NCI-H524 treated with DMSO at 0.1 percent for 48 hours (cell line): ENCODE measurements at places on chromosomes 12 and 14.

DNA sequence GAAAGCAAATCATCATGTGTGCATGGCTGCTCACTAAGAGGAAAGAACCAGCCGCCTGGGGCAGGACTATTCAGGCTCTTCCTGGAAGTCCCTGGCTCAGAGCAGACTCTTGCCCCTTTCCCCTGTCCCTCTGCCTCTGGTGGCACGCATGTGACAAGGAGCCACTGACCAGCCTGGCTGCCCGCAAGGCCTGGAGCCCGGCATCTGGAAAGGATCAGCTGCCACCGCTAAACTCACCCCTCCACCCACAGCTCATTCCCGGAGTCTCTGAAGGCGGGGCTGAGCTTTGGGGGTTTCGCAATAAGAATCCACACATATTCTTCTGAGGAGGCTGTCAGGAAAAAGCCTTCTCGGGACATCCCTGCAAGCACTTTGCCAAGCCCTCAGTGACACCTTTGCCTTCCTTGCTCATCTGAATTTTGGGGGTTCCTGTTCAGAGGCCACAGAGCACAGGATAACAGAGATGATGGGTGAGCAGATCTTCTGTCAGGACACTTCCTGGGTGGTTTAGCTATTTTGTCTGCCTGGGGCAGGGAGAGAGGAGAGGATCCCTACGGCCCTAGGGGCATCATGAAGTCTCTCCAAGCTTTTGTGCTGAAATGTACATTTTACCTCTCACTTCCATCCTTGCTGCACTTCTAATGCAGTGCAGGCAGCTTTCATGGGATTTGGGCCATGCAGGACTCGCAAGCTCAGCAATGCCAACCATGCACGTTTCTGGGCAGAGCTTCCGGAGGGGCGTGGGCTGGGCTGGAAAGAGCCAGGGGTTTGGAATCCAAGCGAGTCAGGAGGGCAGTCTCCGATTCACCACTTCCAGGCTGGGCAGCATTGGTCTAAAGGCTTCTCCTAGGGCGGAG, 124.8 kb upstream of the MAP1LC3B2 start:
- DNase-seq, result no peak

GRCh38 chr14:23933108-23933741, 20.3 kb upstream of the DHRS4 start:
- no peak for DNase-seq

DNA sequence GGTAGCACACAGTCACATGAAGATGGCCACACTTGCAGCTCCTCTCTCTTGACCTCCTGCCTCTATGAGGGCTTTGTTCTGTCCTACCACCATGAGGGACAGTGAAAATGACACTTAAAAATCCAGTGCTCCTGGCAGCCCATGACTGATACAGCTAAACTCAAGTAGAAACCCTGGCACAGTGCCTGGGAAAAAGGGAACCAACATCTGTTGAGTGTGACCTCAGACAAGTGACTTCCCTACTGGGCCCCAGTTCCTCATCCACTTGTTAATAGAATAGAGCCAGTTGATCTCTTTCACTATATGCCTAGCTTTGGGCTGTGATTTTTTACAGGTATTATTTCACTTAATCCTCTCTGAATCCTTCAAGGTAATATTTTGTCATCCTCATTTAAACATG, 4.8 kb downstream of the GUCY2C start:
- peak; percentile 52 for DNase-seq

DNA sequence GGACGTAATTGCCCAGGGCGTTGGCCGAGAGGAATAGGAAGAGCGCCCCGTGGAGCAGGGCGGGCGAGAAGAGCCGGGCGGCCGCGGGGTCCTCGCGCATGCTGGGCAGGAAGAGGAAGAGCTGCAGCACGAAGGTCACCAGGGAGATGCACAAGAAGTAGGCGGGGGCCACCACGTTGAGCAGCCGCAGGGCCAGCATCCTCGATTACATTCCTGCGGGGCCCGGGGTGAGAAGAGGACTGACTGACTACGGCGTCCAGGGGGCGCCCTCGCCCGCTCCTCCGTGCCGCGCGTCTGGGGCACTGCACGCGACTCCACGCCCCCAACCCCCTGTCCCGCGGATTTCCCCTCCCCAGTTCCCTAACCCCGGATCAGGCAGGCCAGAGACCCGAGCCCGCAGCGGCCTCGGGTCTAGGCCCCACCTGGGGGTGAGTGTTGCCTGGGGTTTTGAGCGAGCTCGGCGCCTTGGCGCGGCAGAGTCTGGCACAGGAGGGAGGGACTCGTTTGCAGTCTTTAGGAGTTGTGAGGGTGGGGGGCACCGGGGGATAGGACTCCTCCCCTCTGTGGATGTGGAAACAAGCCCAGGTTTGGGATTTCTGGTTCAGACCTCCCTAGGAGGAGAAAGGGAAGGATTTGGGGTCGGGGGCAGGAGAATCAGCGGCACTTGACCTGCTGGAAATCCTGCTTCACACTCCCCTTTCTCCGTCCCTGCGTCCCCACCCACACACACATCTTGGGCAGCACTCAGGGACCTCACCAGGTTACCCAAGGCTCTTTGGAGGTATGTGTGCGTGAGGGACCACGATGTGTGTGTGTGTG, 1.8 kb downstream of the ZDHHC22 start:
- no peak for DNase-seq

GRCh38 chr14:94621358-94622134, 9.4 kb downstream of the SERPINA3 start:
- no peak for DNase-seq
